ENCODE measurements at places on chromosomes 1 and 21.

DNA sequence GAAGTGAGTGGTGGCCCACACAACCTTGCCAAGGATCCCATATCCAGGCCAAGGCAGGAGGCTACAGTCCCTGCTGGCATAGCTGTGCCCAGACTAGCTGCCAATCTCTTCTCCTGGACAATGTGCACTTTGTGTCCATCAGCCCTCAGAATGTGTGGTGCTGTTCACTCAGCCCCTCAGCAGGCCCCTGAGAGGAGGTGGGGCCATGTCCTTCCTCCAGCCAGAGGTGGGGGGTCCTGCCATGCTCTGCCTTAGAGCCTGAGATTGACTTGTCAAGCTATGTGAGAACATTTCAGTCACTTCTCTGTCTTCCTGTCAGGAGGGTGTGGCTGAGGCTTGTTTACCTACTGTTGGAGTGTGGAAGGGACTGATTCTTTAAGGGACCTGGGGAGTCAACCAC is 1.4 kb downstream of the NCF2 start:
- no peak for DNase-seq

DNA sequence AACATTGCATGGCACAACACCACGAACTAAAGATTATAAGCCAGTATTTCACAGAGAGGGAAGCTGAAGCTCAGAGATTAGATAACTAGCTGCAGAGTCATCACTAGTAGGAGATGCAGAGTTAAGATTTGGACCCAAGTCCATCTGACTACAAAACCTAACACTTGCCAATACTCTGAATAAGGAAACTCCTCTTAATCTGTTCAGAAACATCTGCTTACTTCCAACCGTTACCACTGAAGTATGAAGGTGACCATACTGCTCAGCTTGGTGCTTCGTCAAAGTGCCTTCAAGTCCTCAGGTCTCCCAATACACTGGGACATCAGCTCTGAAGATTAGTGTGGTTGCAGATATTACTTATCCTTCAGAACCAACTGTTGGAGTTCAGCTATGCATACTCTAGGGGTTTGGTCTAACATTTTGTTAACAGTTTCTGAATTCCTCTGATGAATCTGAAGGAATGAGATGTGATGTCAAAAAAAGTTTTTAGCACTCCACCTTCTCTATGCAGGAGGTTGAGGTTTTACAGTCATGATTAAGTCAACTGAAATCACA is 179.6 kb downstream of the TPR start:
- DNase-seq: no peak

DNA sequence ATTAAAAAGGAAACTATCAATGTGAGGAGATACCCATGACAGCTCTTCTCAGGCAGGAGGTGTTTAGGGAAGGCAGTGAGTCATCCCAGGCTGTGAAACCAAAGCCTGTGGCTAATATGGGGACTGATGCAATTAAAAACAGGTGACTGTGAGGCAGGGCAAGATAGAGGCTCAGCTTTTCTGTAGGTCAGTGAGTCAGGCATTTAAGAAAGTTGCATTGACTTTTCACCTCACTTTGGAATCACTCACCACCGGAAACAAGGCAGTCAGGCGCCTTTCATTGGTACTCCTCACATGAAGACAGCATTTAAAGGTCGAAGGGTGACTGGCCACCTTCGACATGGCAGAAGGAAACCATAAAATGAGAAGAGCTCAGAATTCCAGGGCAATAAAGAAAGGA is 54.5 kb downstream of the PAPPA2 start:
- DNase-seq: peak; percentile 3

GRCh38 chr21:46564391-46564790 is 40.5 kb downstream of the S100B start:
- no peak for DNase-seq

DNA sequence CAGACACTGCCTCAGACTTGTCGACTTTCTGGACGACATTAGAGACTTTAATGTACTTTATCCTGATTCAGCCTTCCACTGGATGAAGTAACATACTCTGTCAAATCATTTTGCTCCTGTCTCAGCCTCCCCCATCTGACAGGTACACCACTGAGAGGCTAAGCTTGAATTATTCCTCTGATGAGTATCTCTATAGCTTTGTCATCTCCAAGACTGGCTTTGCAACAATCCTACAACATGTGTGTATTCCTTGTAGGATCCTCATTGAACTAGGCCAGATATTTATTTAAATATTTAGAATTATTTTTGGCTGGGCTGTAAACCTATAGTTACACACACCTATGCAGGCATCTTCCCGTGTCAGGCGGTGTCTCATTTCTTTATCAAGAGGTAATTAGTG is 1.1 kb upstream of the TRIM58 start:
- DNase-seq: no peak

- DNase-seq: no peak
Observed at GRCh38 chr1:88726697-88727096, 42.6 kb downstream of the PKN2 start.

DNA sequence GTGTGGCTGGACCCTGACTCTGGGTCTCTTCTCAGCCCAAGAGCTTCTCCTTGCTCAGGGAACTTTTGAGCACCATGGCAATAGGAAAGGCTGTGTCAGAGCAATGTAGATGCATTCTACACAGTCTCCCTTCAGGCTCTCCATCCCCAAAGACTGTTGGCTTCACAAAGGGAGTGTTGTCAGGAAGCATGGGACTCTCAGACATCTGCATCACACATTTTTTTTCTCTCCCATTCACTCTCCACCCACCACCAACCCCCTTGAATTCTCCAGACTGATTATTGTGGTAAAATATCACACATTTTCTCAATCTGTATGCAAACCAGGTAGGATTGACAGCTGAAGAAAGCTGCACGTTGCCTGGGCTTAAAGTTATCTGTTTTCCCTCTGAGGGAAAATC is 105.4 kb upstream of the WARS2 start:
- no peak for DNase-seq

GRCh38 chr1:232996143-232996542 is 45.7 kb downstream of the NTPCR start:
- no peak for DNase-seq

GRCh38 chr1:5348732-5349465 is 643.3 kb downstream of the NPHP4 start:
- no peak for DNase-seq

DNA sequence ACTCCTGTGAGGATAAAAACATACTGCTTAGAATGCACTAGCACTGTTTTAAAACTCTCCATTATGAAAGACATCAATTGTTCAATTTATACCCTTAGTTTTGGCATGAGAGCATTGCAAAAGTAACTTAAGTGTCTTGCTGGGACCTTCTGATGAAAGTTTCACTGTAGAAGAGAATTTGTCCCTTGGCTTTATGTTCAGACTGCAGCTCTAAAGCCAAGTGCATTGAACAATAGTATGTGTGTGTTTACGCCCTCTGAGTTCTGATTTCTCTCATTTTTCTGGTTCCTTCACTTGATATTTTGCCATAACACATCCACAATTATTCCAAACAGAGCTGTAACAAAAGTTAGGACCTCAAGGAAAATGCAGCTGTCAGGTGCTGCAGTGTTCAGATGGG is 474.6 kb downstream of the DISC1 start:
- no peak for DNase-seq

DNA sequence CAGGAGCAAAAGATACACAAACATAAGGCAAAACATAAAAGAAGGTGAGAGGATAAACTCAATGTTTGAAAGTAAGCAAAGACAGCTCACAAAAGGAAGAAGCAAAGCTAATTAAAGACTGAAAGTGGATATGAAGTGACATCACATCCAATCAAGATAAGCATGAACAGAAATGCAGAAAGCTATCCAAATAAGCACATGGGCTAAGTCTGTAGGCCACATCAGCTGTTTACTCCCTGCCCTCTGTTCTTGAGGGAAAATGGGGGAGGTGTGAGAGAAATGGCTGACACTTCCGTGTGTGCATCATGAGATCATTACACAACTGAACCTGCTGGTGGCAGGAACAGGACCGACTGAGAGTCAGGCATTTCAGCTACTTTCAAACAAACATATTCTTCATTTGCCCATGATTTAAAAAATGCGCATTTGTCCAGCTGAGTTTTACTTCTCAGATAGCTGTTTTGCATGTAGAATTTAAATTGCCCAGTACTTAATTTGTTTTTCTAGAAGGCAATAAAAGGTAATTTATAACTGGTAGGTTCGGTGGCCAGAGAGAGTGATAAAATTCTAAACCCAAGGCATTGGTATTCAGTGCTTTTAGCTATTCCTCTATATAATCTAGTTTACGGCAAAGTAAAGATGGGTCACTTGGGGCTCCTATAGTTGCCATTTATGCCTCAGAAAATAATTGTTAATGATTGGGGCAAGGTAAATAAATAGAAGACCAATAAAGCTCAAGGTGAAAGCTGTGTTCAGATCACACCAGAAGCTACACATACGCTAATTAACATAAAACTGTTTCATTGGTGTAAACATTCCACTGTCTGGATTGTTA is 27.2 kb upstream of the MAN1A2 start:
- peak; percentile 6 for DNase-seq

DNA sequence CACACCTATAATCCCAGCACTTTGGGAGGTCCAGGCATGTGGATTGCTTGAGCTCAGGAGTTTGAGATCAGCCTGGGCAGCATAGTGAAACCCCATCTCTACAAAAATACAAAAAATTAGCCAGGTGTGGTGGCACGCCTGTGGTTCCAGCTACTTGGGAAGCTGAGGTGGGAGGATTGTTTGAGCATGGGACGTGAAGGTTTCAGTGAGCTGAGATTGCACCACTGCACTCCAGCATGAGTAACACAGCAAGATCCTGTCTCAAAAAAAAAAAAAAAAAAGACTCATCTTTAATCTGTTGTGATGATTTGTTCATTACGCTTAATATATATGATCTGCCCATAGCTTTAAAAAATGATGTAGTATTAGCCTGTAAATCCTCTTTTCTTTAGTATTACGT is 44.0 kb downstream of the OR10J1 start:
- no peak for DNase-seq

- DNase-seq: no peak
Observed at GRCh38 chr1:55718758-55719671, 503.9 kb upstream of the USP24 start.

- no peak for DNase-seq
Observed at GRCh38 chr1:59967780-59968179, 41.2 kb upstream of the CYP2J2 start.

DNA sequence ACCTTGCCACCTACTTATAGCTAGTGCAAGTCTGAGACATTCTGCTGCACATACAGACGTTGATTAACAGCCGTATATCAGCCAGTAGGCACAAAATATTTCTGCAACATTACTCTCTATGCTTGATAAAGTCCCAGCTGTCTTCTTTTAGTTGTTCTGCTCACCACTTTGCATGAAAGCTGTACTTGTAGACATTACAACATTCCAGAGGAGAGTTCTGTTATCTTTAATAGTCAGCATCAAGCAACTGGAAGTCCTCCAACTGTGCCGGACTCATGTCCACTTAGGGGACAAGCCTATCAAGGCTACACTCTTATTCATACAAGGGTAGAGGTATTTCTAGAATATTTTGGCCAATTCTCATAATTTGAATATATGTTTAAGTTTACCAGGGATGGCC is 50.0 kb downstream of the CACHD1 start:
- DNase-seq: no peak

GRCh38 chr1:39901464-39901713 is 328 bp downstream of the MYCL start:
- no peak for DNase-seq

- DNase-seq: no peak
Observed at GRCh38 chr1:241485554-241485992, 34.0 kb downstream of the FH start.

- DNase-seq: no peak
Observed at GRCh38 chr1:202259705-202260104, 66.1 kb downstream of the LGR6 start.

DNA sequence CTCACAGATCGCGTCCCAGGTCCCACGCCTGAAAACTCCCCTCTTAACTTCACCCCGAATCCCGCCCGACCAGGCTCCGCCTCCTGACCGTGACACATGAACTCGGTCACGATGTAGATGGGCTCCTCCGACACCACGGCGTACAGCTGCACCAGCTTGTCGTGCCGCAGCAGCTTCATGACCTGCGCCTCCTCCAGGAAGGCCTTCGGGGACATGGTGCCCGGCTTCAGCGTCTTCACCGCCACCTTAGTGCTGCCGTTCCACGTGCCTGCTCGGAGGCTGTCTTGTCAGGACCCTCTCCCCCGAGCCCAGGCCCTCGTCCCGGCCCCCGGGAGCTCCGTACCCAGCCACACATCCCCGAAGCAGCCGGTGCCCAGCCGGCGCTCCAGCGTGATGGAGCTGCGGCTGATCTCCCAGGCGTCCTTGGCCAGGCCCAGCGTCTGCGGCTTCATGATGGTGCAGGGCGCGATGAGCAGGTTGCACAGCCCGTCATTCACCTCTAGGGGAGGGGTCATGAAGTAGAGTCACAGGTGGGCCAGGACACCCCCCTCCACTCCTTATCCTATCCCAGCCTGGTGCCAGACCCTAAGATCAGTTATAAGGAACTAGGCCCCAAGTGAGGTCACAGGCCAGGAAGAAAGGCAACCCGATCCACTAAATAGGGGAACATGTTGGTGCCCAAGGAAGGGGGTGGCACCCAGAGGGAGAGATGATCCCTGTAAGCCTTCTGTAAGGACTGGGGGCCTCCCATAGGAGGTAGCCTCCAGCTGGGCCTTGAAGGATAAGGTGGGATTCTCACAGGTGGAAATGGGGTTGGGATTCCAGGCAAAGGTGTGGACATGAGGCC is 11.6 kb upstream of the AHDC1 start:
- no peak for DNase-seq

DNA sequence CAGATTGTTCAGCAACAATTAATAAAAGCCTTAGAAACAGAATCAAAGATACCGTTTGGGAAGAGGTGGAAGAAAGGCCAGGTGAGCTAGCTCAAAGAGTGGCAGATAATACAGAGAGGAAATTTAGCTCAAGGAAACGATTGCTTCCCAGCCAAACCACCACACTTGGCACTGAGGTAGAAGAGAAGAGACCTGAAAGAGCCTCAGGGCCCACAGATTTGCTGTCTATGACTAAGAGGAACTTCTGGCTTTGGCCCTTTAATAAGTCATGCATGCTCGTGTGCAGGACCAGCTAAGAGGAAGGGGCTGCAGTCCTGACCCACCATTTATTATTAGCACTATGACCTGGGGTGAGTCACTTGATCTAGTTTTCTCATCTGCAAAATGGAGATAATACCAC is 72.8 kb upstream of the BCL10 start:
- no peak for DNase-seq

GRCh38 chr1:41314376-41315145 is 46.7 kb upstream of the FOXO6 start:
- no peak for DNase-seq

DNA sequence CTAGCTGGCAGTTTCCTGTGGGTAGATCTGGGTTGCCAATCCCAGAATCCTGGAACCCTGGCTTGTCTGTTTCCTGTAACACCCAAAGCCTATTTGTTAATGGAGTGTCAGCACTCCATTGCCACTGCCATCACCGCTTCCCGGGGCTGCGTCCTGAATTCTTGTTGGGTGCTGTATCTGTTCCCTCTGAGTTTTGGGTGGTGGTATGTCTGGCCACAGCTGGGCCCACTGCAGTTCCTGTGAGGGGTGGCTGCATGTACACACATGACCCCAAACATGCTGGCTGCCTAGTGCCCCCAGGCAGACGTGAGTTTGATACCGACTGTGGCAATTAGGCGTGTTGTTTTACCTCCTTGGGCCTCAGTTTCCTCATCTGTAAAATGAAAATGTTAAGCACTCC is 29.3 kb downstream of the NAV1 start:
- DNase-seq: no peak

GRCh38 chr1:64495878-64496277 is 25.9 kb downstream of the CACHD1 start:
- DNase-seq: no peak

- DNase-seq: no peak
Observed at GRCh38 chr1:3799976-3800685, 3.8 kb upstream of the LRRC47 start.

- no peak for DNase-seq
Observed at GRCh38 chr1:53470584-53470983, 11.4 kb downstream of the DMRTB1 start.

GRCh38 chr21:23016617-23017016 is 2018.4 kb downstream of the NCAM2 start:
- DNase-seq: no peak
